Activated T-helper 1 cell treated with anti-CD3 and anti-CD28 coated beads, Interleukin-12 subunit alpha, Interleukin-12 subunit beta, Interleukin-2, Interleukin-4 antibody, amounts not matched to agents 30 ng/mL and 10 ng/mL and 1 ng/mL, durations not matched to agents 14 hours and 24 hours and 36 hours (primary cell): ENCODE measurements at places on chromosomes 3 and 15.

DNA sequence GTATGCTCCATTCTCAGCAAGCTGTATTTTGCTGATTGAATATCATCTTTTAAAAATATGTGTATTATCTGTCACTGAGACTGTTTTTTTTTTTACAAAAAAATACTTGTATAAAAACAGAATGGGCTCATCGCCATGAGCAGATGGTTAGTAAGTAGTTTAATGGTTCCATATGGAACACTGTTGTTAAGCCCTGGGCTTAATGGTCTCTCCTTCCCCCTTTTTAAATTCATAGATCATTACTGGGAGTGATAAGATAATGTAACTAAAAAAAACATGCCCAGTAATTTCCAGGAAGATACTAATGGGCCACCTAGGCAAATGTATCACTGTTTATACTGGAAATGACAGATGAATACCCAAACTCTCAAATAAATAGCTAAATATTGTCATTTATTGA is 95.3 kb upstream of the TPRG1 start:
- DNase-seq = no peak

DNA sequence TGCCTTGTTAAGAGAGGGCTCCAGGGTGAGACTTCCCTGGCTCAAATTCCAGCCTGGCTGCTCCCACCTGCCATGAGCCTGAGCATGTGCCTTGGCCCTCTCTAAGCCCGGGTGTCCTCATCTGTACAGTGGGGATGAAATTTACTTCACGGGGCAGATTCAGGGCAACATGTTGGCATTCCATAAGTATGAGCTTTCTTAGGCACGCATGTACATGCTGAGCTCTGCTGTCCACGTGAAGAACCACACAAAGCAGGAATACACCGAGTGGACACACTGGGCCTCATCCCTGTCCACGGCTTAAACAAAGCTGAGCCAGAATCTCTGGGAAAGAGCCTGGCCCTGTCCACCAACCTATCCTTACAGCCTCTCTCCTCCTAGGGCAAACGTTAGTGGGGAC is 167.4 kb downstream of the OSBPL10 start:
- no peak for DNase-seq

- no peak for DNase-seq
Observed at GRCh38 chr3:40978442-40978841, 220.9 kb upstream of the CTNNB1 start.

DNA sequence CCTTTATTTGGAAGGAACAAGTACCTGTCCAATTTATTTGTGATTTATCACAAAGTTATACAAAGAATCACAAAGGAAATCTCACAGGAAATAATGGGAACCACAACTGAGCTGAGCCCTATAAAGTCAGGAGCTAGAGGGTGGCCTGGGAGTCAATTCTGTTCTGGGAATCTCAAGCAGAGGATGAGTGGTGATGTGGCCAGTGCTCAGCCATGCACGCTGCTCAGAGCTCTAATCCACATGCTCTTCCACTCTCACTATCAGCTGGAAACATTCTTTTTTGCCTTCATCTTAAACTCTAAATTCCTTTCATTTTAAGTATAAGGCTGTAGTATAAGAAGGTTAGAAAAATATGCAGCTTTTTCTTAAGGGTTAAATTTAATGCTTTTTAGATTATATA is 36.6 kb downstream of the UACA start:
- DNase-seq = no peak

DNA sequence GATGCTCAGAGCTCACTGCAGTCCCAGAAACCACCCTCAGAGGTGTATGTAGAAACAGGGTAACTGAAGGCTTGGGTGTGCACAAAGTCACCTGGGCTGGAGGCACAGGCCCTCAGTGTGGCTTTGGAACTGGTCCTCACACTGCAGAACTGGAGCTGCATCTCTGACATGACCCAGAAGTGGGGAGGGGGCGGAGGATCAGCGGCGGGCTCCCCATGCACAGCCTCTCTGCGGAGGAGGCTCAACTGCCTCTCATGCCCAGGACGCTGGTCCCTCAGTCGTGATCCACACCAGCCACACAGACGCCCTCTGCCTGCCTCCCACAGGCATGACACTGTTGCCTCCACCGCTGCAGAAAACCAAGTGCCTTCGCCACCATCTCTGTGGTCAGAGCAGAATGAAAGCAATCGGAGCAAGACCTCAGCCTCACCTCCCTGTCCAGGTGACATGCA is 73.7 kb downstream of the TM2D3 start:
- DNase-seq = no peak

GRCh38 chr3:41411065-41411464 is 211.8 kb downstream of the CTNNB1 start:
- DNase-seq = no peak

DNA sequence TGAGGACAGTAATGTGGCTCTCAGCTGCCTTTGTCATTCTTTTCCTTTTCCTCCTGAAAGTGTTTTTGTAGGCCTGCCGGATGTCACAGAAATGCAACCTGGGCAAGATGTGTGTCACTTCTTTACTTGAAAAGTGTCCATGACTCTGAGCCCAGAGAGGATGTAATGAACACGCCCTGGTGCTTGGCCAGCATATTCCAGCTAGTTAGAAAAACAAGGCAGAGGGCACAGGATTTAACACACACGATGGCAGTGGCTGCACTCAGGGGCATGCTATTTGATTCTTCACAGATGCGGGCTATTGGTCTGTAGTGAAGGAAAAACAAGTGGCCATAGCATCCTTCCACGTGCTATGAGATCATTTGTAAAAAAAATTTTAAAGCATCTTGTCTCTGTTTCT is 30.3 kb upstream of the PTX3 start:
- no peak for DNase-seq

- peak; percentile 57 for DNase-seq
Observed at GRCh38 chr15:55267401-55268175, 22.0 kb downstream of the RAB27A start.

- peak; percentile 67 for DNase-seq
Observed at GRCh38 chr15:50685976-50686468, 575 bp downstream of the TRPM7 start.

DNA sequence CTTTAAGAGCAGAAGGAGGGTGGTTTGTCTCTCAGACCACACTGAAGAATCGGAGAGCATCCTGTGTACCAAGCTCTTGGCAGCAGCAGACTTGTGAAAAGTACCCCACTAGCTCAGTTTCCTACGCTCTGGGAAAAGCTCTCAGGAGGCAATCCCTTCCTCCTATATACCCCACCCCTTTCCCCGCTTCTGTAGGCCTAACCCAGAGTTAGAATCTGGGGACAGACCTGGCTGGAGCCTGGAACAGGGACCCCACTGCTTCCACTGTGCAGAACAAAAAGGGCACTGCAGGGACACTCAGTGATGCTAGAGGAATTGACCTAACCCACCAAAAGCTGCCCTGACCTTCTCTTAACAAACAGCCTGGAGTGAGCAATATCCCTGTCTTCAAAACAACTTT is 70.0 kb upstream of the CCDC39 start:
- DNase-seq = no peak

DNA sequence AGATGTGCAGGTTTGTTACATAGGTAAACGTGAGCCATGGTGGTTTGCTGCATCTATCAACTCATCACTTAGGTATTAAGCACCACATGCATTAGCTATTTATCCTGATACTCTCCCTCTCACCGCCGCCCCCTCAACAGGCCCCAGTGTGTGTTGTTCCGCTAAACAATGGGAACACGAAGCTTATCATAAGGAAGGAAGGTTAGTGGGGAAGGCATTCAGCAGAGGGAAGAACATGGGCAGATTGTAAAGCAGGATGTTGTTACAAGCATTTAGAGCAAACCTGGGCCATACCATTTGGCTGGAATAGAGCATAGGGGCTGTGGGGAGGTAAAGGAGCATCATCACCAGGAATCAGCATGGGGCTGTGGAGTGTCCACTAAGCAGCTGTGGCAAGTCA is 111.8 kb downstream of the SSR3 start:
- DNase-seq = no peak

- no peak for DNase-seq
Observed at GRCh38 chr15:95440712-95441111, 889.8 kb upstream of the NR2F2 start.

DNA sequence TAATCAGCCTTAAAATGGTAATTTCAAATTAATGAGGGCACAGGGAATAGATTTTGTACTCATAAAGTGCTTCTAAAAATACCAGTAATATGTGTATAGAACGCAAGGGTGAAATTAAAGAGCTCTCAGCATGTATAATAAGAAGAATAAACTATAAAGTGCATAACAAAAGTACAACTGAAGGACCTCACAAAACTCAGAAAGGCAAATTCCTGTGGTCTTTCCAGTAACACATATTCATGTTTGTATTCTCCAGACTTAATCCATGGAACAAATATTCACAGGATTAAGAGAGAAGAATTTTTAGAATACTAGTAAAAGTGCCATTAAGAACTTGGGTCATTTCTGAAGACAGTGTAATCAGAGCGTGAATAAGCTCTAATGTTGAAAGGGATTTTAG is 646.3 kb downstream of the CADM2 start:
- no peak for DNase-seq

DNA sequence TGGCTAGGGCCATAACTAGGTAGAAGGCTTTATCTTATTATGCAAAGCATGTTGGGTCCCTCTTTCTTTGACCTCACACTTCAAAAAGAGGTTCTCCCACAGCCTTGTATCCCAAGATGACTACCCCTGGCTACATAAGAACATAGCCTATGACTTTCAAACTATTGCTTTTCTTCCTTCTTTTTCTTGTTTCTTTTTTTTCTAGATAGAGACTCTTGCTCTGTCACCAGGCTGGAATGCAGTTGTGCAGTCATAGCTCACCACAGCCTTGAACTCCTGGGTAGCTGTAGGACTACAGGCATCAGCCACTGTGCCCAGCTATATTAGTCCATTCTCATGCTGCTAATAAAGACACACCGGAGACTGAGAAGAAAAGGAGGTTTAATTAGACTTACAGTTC is 47.2 kb downstream of the DIPK2A start:
- DNase-seq = no peak

DNA sequence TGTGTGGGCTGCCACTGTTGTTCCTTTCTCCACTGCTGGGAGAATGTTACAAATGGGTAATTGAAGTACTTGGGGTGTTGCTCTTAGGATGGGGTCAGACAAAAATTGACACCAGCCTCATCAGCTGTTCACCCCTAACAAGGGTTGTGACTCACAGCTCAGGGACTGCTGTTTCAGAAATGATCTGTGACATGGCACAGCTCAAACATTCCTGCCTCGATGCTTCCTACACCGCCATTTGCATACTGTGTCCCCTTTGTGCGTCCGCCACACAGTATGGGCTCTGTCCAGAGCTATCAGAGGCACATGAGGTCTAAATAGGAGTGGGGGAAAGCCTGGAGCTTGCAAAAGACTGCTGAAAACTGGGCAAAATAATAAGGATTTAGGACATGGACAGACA is 43.9 kb downstream of the CCNL1 start:
- no peak for DNase-seq

- no peak for DNase-seq
Observed at GRCh38 chr3:134407239-134407625, 33.0 kb upstream of the AMOTL2 start.

DNA sequence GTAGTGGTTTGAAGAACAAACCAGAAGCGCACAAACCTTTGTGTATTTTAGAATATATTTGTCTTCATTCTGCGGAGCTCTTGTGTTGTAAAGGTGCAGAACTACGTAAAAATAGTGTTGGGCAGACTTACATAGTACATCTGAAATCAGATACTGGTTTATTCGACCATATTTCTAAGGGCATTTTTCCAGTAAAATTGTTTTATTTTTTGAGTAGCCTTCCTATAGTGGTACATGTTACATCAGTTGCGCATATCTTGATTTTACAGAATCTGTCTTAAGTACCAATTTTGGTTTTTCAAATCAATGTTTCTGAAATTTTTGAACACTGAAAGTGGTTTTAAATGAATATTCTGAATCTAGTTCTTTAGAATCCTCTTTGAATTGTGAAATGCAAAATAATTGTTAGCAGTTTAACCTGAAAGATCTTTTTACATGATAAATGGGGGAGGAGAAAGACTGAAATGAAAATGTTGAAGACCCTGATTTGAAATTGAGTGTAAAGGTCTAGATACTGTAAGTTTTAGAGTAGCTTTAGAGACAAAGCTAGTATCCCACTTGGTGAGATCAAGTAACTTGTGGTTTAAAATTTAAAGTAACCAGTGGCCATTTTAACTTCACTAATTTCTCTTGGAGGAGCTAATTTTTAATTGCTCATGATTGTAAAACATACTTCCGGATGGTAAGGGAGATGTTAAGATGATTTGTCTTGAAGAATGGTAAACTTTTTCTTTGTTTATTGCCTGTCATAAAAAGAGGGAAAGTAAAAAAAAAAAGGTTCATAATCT is 15.5 kb upstream of the CHD2 start:
- no peak for DNase-seq

- DNase-seq = no peak
Observed at GRCh38 chr3:144947895-144948294, 976.3 kb downstream of the DIPK2A start.

DNA sequence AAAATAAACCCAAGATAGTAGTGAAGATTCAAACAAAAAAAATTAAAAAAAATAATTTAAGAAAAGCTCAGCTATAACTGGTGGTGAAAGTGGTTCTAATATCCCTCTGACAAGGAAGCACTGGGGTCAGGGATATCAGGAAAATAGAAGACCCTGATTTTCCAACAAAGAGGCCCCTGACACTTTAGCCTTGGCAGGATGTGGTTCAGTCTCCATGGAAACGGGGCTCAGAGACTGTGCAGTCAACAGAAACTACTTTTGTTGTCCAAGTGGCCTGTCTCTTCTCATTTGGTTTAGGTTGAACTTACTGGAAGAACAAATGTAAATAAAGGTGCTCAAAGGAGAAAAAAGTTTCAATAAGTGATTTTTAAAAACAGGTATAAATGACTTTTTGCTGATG is 27.2 kb downstream of the INTS14 start:
- peak; percentile 48 for DNase-seq

DNA sequence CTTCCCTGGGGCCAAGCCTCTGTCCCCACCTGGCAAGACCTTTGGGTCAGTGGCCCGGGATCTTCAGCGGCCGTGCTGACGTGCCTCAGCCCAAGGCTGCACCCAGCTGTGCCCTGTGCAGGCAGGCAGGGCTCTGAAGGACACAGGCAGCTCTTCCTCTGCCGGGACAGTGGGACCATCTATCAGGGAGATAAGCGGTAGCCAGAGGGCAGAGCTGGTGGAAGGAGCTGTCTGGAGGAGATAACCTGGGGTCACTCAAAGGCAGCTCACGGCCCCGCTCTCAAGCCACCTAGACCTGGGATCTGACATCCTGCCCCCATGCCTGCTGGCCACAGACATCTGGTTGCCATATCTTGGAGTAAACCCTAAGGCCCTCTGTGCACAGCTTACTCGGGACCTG is 27.3 kb downstream of the DUSP7 start:
- DNase-seq = no peak

GRCh38 chr3:41295740-41296139 is 96.4 kb downstream of the CTNNB1 start:
- DNase-seq = no peak

GRCh38 chr3:63914312-63914711 is 2.1 kb upstream of the SCAANT1 start:
- no peak for DNase-seq

DNA sequence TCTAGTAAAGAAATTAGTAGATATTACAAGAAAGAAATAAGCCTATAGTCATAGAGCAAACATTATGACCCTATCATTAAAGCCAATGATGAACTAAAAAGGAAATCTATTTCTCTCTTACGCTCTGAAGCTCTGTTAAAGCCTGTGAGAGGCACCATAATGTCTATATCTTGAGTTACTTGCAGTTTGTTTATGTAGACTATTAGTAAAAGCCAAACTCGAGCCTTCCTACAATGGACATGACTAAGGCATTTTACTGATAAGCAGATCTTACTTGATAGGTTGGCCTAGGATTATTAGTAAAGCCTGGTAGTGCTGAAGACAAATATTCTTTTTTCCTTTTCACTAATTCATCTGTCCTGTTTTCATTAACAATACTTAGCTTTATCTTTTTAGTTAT is 32.7 kb downstream of the LRRC3B start:
- no peak for DNase-seq

GRCh38 chr15:70260580-70260979 is 162.9 kb upstream of the TLE3 start:
- no peak for DNase-seq
